Osteoblast (primary cell): ENCODE measurements at places on chromosomes 11 and 22.
A peak's percentile ranks its signal among the peaks of the same experiment; 100 is the strongest.

DNA sequence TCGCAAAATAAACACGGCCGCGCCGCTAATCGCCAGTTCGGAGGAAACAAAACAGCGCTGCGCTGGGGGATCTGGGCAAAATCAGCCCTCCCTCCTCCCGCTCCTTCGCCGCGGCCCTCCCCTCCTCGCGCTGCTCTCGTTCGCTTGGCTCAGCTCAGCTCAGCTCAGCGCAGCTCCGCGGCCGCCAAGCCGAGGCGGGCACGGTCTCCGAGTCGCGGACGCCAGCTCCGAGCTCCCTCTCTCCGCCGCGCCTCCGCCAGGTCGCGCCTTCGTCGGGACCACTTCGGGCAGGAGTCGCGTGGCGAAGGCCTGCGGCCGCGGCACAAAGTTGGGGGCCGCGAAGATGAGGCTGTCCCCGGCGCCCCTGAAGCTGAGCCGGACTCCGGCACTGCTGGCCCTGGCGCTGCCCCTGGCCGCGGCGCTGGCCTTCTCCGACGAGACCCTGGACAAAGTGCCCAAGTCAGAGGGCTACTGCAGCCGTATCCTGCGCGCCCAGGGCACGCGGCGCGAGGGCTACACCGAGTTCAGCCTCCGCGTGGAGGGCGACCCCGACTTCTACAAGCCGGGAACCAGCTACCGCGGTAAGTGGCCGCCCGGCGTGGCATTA, at the start of gene SPON1:
Gene SPON1 (plus strand): TSS at position 162 of the 607 bp plus-strand sequence. CDS start 182 bp downstream, at position 344.
- no peak for DNase-seq

DNA sequence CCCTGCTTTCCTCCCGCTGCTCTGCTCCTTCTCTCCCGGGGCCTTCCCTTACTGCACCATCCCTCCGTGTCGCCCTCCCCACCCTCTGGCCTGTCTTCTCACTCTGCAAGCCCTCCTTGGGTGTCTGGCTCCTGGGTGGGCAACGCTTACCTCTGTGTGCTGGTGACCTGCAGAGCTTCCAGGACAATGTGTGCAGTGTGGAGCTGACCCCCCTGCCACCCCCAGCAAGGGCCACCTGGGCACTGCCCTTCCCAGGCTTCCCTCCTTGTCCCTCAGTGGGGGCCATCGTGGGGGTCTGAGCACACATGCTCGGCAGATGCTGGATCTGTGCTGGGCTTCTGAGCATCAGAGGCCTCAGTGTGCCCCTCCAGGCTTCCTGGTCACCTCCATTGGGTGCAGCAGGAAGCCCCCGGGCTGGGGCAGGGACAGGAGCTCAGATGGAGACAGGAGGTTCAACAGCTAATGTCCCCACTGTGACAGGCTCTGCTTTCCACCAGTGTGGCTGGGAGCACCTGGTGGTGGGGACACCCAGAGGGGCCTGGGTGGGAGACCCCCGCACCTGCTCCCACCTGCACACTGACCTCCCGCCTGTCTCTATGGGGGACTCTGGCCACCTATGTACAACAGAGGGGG, 7.8 kb upstream of the BRSK2 start:
- DNase-seq: no peak

GRCh38 chr11:69309631-69310280, 15.8 kb downstream of the MYEOV start:
- DNase-seq: peak; percentile 84

DNA sequence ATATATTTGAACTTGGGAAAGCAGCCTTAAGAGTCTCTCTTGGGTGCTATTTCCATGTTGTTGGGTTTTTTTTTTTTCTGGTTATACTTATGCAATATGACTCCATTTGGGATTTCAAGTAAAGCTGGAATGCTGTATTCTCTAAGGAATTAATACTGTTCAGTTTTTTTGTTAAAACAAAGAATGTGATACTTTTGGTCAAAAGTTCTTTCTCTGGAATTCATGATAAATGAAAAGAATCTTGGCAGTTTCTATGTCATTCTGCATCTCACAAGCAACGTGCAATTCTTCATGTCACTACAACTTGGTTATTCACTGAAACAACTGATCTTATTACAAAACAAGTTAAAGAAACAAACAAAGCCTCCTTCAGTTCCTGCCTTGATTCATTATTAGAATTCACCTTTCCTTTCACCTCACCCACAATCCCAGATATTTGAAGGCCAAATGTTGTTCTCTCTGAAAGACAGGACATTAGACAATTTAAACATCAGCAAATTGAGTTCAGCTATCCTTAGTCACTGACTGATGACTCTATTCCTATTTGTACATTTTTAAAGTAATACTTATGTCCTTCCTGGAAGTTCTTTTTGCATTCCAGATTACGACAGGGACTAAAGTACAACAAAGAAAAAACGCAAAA, 176.2 kb downstream of the SBF2 start:
- DNase-seq: no peak

DNA sequence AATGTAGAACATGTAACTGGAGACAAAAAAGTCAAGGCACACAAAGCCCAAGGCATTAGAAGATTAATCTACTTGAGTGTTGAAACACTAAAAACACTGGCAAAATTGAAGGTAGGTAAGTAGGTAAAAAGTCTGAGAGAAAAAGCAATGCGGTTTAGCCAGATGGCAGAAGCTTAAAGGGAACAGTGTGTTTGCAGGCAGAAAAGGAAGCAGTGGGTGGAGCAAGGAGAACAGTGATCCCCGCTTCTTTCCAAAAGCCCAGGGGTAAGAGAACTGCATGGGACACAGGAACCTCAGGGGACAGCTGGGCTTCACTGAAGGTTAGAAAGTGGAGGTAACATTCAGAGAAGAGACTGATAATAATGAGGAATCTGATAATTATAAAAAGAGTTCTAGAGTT, 16.0 kb downstream of the MRE11 start:
- no peak for DNase-seq

DNA sequence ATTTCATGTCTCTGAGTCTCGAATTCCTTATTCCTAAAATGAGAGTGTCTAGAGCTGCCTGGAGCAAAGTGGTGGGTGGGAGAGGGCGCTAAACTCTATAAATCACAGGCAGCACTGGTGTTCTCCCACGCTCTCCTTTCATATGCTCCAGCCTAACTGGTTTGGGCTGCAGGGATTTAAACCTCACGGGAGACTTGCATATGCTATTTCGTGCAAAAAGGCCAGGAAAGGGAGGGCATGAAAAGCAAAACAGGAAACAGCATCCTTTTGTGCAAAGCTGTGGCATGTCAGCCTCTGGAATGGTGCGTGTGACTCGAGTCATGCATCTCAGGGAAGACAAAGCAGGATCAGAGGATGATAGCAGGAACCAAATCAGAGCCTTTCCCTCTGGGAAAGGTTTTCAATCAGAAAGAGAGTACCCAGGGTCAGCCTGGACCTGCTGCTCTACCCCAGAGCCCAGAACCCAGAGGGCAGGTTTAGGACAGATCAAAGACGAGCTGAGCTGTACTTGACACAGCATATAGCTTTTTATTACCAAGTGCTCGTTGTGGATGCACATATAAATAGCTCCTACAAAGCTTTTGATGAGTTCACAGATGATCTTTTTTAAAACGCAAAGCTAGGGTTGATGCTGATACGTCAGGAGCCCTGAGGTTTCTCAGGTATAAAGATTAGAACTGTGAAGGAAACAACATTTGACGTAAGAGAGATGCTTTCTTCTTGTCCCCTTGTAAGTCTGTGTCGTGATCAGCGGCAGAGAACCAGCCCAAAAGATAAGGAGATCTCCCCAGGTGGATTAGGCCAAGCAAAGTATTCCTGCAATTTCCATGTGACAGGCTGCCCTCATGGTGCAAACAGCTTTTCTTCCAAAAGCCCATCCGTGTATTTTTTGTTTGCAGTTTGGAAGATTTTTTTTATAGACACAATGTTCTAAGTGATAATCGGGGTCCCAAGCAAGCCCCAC, 46.2 kb upstream of the YWHAH start:
- DNase-seq: peak; percentile 54

DNA sequence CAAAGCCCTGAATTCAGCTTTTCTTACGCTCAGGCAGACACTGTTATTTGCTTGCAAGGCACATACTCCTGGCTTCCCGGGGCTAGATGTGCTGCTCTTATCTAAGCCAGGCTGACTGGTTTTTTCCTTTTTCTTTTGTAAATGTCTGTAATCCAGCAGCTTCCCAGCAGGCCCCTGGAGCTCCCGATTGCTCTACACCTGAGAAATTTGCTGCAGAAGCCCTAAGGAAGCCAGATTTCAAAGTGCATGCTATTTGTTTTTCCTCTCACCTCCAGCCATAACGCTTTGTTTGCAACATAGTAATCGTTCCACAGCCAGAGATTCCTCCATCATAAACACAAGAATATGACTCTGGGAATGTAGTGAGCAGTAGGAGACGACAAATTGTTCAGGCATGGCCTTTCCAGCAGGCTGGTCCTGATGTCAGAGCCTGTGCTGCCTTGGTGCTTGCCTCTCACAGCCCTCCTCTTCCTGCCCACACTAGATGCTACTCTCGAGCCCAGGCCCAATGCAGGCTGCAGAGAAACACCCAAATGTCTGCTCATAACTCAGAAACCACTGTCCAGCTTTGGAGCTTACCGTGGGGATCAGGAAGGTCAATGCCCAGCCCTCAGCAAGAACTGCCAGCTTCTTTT, 54.7 kb upstream of the SLC6A5 start:
- DNase-seq: no peak

DNA sequence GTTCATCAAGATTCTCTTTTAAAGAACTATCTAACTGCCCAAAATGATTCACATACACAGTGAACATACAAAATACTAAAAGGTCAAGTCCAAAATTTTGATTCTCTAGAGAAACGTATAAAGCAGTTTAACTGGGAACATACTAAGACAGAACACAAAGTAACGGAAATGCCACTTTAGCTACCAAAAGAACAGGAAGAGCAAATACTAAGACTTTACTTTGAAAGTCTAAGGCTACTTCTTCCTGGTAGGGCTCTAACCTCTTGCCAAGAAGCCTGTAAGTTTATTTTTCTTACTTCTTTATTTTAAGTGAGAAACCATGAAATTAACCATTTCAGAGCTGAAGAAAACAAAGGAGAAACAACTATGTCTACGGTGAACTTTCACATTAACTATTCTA, 6.2 kb downstream of the PICALM start:
- no peak for DNase-seq

DNA sequence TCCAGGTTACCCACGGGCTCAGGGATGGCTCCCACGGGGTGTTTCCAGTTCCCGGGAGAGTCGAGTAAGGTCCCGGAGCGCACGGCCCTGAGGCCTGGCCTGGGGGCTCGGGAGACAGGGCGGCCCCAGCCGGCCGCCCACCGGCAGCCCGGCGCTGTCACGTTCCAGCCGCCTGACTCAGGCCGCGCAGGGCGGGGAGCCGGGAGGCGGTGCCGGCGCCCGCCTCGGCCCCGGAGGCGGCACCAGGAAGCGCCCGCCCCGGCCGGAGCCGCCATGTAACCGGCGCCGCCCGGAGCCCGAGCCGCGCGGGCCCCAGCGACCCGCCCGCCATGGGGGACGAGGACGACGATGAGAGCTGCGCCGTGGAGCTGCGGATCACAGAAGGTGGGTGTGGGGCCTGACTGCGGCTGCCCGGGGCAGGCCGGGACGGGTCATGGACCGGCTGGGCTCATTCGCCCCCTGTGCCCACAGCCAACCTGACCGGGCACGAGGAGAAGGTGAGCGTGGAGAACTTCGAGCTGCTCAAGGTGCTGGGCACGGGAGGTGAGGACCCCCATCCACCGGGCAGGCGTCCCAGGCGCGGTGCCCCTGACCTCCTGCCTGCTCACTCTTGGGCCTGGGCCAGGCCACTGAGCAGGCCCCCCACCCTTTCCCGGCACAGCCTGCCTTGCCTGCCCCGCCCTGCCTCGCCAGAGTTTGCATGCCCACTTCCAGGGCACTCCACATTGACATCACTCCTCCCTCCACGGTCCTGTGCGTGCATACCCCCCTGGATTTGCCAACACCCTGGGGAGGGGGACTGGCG, at the start of gene RPS6KA4:
Gene RPS6KA4 (plus strand): TSS at position 256 of the 805 bp plus-strand sequence. CDS start 74 bp downstream, at position 330.
- DNase-seq: peak; percentile 100
